ENCODE measurements at places on chromosomes 4 and X.

DNA sequence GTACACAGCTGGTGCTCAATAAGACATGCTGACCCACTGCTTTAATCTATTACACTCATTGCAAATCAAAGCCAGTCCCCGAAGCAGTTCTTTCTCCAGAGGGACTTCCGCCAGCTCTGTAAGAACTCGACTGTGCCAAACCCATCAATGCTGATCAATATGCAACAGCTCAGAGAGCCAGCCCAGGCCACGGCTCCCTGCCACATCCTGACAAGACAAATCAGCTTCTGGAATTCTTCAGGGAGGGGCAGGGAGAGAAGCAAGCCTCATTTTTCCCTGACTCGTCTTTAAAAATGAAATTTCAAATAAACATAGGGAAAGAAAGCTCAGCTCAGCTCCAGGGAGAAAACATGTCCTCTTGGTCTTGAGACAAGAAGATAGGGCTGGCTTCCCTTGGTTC lies 5.3 kb upstream of the ADRA2C start:
- no peak for DNase-seq

DNA sequence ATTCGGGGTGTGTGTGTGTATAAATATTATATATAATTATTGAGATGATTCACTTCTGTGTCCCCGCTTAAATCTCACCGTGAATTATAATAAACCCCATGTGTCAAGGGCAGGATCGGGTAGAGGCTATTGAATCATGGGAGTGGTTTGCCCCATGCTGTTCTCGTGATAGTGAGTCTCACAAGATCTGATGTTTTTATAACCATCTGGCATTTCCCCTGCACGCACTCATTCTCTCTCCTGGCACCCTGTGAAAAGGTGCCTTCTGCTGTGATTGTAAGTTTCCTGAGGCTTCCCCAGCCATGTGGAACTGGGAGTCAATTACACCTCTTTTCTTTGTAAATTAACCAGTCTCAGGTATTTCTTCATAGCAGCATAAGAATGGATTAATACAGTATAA lies 851.4 kb upstream of the AGA start:
- no peak for DNase-seq

DNA sequence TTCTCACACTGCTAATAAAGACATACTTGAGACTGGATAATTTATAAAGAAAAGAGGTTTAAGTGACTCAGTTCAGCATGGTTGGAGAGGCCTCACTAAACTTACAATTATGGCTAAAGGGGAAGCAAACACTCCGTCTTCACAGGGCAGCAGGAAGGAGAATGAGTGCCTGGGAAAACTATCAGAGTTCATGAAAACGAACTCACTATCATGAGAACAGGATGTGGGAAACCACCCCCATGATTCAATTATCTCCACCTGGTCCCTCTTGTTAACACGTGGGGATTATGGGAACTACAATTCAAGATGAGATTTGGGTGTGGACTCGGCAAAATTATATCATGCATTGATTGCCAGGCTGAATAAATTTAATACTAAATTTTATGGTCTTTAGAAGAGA lies 592.7 kb downstream of the GRXCR1 start:
- DNase-seq: no peak

- no peak for DNase-seq
Measured at GRCh38 chrX:131821945-131822622, 201.0 kb upstream of the STK26 start.

DNA sequence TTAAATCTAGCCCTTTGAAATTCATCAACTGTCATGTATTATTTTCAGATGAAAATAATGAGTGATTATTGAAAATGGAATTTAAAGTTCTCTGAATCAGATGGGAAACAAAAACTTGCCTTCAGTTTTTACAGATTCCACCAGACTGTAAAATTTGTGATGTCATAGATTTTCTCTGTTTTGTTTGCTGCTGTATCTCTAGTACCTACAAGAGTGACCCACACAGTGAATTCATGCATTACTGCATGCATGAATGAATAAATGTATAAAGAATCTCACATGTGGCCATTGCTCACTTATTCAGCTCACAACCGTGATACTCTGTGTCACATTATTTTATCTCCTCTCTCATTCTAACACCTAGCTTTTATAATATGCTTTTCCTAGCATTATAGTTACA lies 532.2 kb upstream of the AGA start:
- DNase-seq: no peak

DNA sequence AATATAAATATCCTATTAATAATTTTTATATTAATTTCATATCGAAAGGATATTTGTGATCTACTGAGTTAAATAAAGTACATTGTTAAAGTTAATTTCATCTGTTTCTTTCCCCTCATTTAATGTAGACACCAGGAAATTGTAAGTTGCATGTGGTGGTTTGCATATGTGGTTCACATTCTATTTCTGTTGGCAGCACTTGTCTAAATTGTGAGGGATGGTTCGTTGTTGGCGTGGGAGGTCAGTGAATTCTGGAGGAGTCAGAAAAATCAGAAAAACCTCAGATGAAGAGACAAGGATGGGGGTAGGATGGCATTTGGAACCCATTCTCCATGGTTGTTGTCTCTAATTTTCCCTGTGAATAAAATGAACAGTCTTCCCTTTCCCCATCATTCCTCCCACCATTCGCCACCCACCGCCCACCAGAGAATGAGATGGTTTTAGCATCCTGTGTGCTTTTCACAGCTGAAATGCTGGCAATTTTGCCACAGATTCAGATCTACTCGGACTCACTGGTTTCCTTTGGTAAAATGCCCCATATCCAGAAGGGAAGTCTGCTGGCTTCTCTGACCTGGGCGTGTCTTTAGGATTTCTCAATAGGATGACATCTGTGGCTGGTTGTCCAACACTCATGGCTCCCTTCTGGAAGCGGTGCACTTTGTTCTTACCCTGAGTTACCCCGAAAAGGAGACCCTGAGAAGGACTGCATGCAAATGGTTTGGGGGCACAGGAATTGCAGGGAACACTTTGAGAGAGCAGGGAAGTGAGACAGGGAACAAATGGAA lies 52.3 kb downstream of the LGI2 start:
- no peak for DNase-seq

GRCh38 chr4:98648602-98649001 lies 9.8 kb downstream of the TSPAN5 start:
- no peak for DNase-seq

GRCh38 chr4:174578366-174578765 lies 56.1 kb upstream of the HPGD start:
- DNase-seq: no peak

GRCh38 chrX:88604433-88605221 lies 142.4 kb upstream of the CPXCR1 start:
- no peak for DNase-seq

DNA sequence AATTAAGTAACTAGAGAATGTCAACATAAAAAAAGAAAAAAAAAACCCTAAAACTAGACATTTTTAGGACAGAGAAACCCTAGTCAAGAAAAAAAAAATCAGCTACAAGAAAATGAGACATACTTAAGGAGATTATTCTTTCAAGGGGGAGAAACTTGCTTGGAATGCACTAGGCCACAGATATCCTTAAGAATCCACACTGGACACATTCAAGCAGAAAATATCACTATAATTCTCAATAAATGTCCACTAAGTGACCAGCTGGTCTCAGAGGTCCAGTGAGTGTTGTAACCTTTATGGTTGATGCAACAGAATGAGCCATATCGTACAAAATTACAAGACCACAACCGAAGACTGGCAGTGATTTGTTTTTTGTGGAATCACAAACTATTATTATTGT lies 15.6 kb upstream of the IBSP start:
- DNase-seq: no peak

DNA sequence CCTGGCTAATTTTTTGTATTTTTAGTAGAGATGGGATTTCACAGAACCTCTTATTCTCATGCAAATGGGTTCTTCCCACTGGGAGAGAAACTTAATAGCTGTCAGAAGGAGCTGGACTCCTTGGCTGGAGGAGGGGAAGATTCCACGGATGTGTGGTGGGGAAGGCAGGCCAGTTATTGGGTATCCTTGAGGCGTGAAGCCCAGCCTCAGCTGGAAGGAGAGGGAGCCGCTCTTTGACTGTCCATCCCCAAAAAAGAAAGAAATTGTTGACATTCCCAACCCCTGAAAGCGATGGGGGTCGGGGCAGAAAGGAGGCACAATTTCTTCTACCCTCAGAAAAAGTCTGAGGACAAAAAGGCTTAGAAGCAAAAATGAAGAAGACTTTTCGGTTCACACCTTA lies 983.1 kb upstream of the PABPC4L start:
- DNase-seq: no peak

DNA sequence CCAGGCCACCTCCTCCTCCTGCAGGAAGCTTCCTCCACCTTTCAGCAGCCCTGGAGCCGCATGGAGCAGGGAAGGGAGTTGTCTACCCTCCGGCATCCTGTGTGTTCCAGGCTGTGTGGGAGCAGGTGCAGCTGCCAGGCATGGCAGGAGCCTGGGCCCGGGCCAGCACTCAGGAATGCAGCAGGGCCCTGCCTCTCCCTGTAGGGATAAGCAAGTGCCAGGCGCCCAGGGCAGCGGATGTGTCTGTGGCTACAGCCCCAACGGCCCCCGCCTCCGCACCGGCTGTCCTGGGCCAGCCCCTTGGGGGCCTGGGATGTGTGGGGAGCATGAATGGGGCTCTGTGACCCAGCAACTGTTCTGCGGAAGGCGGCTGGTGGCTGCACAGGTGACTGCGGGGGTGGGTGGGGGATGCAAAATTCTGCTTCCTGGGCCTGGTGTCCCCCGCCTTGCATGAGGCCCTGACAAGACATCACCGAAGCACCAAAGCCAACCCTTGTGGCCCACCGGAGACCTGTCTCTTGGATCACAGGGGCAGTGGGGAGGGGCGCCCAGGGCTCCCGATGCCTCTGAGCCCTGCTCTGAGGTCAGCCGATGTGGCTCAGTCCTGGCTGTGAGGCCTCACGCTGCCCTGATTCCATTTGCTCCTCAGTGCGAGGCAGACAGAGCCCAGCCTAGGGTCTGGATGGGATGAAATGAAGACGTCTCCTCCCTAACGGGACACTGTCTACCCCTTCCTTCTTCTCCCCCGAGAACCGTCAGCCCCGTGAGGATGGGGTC lies 1.4 kb upstream of the DOK7 start:
- DNase-seq: no peak

DNA sequence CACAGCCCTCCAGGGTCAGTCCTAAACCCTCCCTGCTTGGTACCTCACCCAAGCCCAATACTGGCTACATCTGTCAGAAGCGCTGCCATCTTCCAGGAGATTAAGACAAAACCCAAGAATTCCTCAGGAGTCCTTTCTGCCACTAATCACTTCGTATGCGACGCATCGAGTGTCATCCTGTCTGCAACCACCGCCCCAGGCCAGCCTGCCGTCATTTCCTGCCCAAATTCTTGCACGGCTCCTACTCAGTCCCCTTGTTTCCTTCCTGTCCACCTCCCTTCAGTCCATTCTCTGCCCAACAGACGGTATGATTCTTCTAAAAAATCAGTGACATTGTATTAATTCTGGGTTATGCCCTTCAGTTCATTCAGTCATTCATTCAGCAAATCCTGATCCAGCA lies 113.6 kb downstream of the NFKB1 start:
- DNase-seq: no peak

DNA sequence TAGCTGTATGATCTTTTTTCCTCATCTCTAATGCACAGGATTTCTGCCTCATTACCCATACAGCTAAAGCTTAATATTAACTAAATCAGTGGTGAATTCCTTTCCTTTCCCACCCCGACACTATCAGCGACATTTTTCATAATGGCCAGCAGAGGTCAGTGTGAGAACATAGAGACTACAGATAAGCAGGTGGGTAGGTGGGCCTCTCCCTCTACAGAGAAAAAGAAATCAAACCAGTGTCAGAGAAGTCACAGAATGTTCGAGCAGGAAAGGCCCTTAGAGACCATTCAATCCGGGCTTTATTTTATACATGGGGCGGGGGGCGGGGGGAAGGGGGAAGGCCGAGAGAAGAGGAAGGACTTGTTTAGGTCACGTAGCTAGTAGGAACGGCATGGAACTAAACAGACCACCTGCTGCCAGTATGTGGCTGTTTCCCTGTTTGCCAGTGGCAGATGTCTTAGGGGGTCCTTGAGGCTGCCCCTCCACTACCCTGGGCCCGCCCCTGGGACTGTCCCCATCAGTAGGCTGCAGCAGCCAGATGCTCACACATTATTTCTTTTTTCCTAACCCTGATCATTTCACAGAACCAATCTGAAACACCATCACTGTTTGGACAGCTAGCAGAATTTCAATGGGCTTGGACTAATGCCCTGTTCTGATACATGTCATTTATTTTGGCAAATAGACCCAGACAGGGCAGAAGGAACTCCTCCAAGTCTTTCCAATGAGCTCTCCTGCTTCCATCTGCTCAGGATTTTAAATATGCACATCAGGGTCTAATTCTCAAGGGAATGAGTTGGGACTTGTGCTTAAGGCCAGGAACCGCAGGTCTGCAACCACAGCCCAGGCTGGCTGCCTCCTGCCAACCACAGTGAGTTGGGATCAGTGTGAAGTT lies 133.4 kb downstream of the ATG4A start:
- DNase-seq: no peak

DNA sequence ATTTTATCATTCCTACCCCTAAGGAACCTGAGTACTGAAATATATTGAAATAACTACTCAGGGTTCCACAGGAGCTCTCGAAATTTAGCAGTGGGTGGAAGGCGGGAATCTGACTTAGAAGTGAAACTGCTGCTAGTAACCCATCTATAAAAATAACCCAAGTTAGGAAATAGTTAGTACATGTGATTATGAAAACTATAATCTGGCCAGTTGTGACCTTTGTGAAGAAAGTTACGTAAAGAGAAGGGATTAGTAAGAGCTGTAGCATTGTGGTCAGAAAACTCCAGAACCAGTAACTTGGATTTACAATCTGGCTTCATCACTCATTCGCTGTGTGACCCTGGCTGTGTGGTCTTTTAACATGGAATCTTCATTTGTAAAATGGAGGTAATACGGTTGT lies 175.5 kb downstream of the RAPGEF2 start:
- DNase-seq: no peak

GRCh38 chrX:110175696-110176095 lies 142.2 kb downstream of the AMMECR1 start:
- DNase-seq: no peak

DNA sequence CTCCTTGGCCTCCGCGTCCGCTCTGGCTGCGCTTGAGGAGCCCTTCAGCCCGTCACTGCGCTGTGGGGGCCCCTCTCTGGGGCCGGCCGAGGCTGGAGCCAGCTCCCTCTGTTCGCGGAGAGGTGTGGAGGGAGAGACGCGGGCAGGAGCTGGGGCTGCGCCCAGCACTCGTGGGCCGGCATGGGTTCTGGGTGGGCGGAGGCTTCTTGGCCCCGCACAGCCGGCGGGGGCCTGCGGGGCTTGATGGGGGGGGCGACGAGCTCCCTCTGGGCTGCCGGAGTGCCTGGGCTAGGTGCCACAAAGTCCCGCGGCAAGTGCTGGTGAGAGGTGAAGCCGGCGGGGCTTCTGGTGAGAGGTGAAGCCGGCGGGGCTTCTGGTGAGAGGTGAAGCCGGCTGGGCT lies 61.9 kb downstream of the ANKRD50 start:
- no peak for DNase-seq

DNA sequence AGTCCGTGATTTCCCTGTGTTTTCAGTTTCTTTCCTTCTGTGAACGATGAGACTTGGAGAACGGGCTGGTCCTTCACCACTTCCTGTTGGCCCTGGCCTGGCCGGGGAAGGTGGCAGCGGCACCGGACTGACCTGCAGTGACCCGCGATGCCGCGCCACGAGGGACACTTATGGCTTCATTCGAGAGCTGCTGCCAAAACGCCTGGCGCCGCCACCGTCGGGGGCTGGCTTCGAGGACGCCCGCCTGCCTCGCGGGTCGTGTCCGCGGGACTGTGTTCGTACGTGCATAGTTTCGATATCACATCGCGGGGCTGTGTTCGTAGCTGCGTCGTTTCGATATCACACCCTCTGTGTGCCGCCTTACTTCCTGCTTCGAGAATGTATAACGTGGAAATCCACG lies 7.5 kb upstream of the UVSSA start:
- no peak for DNase-seq
